ENCODE measurements at places on chromosomes 1 and 21.

DNA sequence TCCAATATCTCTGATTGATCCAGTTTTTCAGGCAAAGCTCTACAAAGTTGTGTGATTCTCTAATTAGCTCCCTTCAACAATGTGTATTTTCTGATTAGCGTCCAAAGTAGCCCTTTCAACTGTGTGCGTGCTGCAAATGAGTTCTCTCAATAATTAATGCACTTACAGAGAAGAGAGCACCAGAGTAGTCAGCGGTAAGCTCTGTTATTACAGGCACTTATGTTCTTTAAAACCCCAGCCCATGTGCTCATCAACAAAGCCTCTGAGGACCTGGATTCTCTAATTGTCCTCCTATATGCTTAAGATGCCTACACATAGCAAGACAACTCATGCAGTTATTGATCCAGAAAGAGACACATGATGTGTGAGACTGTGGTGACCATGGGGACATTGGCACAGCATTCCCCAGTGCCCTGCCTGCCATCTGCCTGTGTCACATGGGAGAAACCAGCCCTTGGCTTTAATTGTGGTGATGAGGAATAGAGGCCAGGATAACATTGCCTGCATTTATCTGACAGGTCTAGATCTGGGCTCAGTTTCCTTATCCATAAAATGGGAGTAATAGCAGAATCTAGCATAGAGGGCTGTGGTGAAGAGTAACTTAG lies 151.7 kb downstream of the PCP4 start:
- DNase-seq, result no peak

DNA sequence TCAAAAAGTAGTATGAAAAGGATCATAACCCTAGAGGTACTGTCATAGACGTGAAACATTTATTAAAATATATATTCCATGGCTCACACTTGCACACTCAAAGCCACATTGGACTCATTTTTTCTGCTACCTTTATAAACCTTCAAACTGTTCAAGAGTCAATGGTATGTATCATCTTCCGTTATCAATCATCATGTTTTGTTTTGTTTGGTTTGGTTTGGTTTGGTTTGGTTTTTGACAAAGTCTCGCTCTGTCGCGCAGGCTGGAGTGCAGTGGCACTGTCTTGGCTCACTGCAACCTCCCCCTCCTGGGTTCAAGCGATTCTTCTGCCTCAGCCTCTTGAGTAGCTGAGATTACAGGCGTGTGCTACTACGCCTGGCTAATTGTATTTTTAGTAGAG lies 1.8 kb downstream of the IFNAR2 start:
- no peak for DNase-seq

- no peak for DNase-seq
Measured at GRCh38 chr1:62247391-62248168, 52.9 kb downstream of the L1TD1 start.

DNA sequence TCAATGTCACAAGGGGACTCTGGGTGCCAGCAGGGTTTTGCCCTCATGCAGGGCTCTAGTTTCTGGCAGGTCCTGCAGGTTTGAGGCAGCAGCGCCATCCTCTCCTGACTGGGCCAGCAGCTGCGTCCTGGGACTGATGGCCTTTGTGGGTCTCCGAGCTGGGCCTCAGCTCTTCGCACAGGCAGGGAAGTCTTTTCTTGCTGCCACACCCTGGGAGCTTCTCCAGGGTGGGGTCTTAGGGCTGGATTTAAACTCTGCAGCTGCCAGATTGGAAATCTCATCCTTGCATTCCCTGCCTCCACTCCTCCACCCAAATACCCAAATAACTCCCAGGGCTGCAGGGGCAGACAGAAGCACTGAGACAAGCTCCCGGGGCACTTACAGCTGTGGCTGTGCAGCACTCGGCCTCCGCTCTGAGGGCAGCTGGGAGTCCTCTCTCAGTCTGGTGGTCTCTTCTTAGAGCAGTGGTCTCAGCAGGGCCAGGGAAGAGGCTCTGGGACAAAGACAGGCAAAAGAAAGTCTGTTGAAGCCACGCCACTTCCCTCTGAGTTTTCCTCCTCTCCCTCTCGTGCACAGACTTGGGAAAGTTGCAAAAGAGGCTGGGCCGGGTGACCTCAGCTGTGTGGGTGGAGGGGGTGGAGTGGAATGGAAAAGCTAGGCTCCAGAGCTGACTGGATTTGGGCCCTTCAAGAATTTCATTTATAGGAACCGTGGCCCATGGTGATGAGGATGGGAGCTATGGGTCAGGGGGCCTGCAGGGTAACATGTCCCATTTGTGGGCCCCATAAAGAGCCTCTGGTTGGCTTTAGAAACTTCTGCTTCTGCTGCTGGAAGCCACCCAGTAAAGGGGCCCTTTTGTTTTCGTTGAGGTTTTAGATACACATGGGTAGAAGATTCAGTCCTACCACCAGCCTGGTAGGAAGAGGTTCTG lies at the start of gene RAB7B:
RAB7B (minus strand) TSS at position 525 of the 931 bp plus-strand sequence. CDS start 9,260 bp downstream, outside the sequence.
- peak; percentile 59 for DNase-seq

- no peak for DNase-seq
Measured at GRCh38 chr1:172885971-172886370, 164.8 kb downstream of the TNFSF18 start.

DNA sequence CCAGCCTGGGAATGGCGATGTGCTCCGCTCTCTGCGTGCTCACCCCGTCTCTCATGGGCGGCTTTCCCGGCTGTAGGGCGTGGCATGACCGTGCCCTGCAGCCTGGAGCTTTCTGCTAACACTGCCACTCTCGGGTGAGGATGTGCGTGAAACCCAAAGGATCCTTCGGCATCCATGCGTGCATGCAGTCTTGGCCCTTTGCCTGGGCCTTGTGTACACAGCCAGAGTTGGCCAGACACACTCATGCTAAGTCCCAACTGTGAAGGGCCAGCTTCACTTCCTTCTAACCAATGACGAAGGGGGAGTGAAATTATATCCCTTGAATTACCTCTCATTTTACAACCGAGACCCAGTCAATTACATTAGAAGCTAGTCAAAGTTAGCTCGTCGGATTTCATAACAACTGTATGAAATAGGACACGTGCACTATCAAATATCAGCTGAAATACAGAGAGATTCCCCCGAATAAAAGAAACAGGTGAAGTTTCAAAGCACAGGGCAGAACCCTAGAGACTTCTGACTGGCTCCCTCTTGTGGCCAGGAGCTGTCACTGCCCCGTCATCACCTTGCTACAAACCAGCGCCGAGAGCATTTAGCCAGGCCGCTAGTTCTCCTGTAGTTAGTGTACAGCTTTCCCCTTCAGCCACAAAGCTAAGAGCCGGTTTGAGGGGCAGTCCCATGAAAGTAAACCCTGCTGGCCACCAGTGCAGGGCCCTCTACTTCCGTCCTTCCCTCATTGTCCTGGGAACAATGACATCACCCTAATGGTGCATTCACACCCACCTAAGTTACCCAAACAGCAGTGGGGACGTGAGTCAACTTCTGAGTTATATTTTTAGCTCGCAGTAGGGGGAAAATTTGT lies 63.4 kb upstream of the COA6 start:
- DNase-seq, result peak; percentile 68

DNA sequence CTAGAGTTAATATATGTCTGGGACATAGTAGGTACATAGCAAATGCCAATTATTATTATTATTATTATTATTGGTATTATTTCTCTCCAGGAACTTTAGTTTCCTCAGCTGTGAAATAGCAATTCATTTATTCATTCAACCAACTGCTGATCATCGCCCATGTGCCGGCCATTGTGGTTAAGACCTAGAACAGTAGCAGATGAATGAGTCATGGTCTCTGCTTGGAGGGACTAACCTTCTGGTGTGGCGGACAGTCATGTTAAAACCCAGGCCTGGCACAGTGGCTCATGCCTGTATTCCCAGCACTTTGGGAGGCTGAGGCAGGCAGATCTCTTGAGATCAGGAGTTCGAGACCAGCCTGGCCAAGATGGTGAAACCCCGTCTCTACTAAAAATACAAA lies 23.8 kb upstream of the LDLRAP1 start:
- DNase-seq, result no peak

GRCh38 chr1:173937062-173937461 lies 19.9 kb upstream of the SERPINC1 start:
- no peak for DNase-seq

GRCh38 chr1:163046071-163046470 lies 23.1 kb upstream of the RGS4 start:
- DNase-seq, result no peak

DNA sequence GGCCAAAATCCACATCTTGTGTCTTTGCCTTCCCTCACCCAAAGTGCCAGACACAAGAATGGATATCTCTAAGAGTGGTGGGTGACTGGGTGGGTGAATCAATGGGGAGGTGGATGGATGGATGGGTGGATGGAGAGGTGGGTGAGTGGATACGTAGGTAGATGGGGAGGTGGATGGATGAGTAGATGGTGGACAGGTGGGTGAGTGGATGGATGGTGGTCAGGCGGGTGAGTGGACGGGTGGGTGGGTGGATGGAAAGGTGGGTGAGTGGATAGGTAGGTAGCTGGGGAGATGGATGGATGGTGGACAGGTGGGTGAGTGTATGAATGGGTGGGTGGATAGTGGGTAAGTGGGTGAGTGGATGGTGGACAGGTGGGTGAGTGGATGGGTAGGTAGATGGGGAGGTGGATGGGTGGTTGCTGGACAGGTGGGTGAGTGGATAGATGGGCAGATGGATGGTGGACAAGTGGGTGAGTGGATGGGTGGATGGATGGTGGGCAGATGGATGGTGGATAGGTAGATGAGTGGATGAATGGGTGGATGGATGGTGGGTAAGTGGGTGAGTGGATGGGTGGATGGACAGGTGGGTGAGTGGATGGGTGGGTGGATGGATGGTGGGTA lies 34.2 kb downstream of the SLC19A1 start:
- no peak for DNase-seq

DNA sequence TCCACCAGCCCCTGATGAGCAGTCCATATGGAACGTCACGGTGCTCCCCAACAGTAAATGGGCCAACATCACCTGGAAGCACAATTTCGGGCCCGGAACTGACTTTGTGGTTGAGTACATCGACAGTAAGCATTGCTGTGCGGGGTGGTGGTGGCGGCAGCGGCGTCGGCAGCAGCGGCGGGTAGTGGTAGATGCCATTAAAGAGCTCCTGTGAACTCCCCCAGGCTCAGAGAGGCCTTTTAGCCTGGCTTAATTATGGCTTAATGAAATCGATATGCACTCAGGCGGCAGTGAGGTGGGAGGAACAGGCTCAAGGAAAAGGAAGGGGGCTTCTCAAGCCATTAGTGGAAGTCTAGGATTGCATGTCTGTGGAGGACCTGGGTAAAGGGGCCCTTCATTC lies 41.9 kb upstream of the CNTN2 start:
- DNase-seq, result no peak

- no peak for DNase-seq
Measured at GRCh38 chr1:228998179-228998578, 262.9 kb downstream of the RHOU start.

GRCh38 chr1:232531291-232531690 lies 98.6 kb downstream of the SIPA1L2 start:
- no peak for DNase-seq

- DNase-seq, result no peak
Measured at GRCh38 chr1:71276466-71276865, 195.6 kb upstream of the ZRANB2 start.

DNA sequence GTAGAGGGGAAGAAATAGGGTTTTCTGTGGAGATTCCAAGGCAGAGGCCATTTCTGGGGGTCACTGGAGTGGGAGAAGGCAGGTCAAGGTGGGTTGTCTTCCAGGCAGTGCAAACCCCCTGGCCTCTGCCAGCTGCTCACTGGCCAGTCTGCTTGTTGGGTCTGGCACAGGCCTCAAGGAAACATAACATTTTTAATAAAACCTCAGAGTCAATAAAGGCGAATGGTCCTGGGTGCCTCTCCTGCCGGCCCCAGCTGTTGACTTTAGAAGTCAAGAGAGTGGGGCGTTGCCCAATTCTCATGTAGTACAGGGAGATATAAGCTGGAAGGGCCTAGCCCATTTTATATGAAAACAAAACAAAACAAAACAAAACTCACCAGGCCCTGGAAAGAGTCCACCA lies 36.6 kb downstream of the RUNX3 start:
- DNase-seq, result no peak

DNA sequence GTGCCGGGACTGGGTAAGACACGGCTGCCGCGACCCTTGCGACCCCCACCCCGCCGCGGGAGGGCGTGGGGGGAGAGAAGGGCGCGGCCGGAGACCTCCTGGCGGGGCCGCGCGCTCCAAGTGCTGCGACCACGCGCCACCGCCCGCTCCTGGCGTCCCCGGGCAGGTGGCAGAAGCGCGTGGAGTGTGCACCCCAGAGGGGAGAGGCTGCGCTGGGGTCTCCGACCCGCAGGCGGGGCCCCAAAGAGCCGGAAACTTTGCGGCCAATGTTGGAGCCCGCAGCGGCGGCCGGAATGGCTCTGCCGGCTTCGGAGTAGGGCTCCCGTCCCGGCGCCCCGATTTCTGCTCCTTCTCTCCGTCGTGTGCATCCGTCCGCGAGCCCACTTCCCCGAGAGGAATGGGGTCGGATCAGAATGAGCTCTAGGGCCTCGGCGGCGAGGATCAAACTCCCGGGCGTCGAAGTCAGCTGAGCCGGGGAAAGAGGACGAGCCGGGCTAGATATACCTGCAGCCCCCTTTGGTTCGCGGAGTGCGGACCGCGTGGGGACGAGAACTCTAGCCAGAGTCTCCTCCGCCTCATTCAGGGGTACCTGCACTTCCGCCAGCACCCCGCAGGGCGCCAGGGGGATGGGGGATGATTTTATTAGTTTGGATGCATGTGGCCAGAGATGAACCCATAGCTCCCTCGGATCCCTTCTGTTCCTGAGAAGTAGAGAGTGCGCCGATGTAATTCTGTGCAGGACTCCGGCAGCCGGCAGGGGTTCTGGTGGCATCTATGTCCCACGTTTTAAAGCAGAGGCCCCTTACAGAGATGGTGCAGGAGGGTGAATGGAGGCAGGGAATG lies 751 bp downstream of the STUM start:
- no peak for DNase-seq

GRCh38 chr1:42676534-42677087 lies 5.6 kb upstream of the YBX1 start:
- DNase-seq, result no peak

- no peak for DNase-seq
Measured at GRCh38 chr1:61318319-61319125, 236.2 kb downstream of the NFIA start.
